Aorta (tissue), 5 donors: ENCODE measurements at places on chromosomes 1 and 21. TPM values are rescaled to one million over a fixed set of nuclear protein-coding genes. Genes with fewer than 3 reads are reported as not detected.

BSND gene
- total RNA-seq = not detected

SLC22A15 gene
- total RNA-seq = 6.6 TPM

PLOD1 gene
- total RNA-seq = 80.2 TPM

NES gene
- total RNA-seq = 57.2 TPM

PDPN gene
- 19.5 TPM for total RNA-seq

SELP gene
- 9.1 TPM for total RNA-seq

ADGRL2 gene
- 53.4 TPM for total RNA-seq

OR2T35 gene
- total RNA-seq = not detected

IL20 gene
- not detected for total RNA-seq

PER3 gene
- total RNA-seq = 49.0 TPM

OR2T29 gene
- total RNA-seq = not detected

PROK1 gene
- 0.27 TPM for total RNA-seq

CEP104 gene
- total RNA-seq = 53.6 TPM

SIM2 gene
- total RNA-seq = not detected

AGT gene
- total RNA-seq = 49.1 TPM

LCE1A gene
- not detected for total RNA-seq

ATP1A4 gene
- total RNA-seq = not detected

CR2 gene
- total RNA-seq = not detected

HSPG2 gene
- 868 TPM for total RNA-seq

LINGO4 gene
- not detected for total RNA-seq

SYTL1 gene
- total RNA-seq = 3.7 TPM

VHLL gene
- total RNA-seq = not detected

PRAMEF14 gene
- total RNA-seq = not detected

SLC6A17 gene
- total RNA-seq = 0.49 TPM

SPRR5 gene
- not detected for total RNA-seq

SYT6 gene
- not detected for total RNA-seq

GCSAML gene
- total RNA-seq = 0.06 TPM

HES3 gene
- total RNA-seq = not detected

PKLR gene
- not detected for total RNA-seq

IRF6 gene
- total RNA-seq = 1.9 TPM

OR2AK2 gene
- not detected for total RNA-seq

RHD gene
- not detected for total RNA-seq

NTMT2 gene
- total RNA-seq = not detected

PRR9 gene
- not detected for total RNA-seq

KISS1 gene
- total RNA-seq = not detected

SLC2A1 gene
- 124 TPM for total RNA-seq

KLHDC7A gene
- not detected for total RNA-seq

LYPD8 gene
- total RNA-seq = not detected

PTPN22 gene
- 4.7 TPM for total RNA-seq

HCRTR1 gene
- 0.42 TPM for total RNA-seq
